NCI-H446 treated with DMSO at 0.1 percent for 48 hours (cell line): ENCODE measurements at places on chromosomes 1 and 21.

DNA sequence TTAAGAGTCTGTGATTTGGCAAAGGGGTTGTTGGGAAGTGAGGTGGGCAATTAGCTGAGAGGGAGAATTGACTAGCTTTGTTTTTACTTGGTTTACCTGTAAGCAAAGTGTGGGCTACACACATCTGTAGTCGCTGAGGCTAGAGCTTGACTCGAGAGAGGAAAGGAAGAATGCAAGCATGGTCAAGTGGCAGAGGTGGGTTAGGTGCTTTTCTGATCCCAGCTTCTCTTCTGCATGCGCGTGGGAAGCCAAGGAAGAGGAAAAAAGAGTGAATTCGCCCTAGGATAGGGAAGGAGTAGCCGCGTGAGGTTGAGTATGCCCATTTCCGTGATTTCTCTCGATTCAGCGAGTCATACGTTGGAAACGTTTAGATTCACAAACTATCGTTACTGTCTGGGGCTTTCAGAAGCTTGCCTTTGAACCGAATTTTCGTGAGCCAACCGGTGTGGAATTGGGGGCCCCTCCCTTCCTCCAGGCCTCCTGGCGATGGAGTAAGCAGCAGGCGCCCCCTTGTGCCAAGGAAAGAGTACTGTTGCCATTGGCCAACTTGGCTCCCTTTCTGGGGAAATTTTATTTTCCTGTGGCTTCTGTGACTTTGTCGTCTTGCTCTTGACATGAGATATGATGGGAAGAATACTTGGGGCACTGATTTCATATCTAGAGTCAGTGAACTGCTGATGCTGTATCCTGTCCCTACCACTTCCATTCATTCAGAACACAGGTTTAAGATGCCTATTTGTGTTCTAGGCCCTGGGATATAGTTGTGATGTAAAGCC, 1.3 kb downstream of the PIGV start:
- DNase-seq: peak; percentile 58

DNA sequence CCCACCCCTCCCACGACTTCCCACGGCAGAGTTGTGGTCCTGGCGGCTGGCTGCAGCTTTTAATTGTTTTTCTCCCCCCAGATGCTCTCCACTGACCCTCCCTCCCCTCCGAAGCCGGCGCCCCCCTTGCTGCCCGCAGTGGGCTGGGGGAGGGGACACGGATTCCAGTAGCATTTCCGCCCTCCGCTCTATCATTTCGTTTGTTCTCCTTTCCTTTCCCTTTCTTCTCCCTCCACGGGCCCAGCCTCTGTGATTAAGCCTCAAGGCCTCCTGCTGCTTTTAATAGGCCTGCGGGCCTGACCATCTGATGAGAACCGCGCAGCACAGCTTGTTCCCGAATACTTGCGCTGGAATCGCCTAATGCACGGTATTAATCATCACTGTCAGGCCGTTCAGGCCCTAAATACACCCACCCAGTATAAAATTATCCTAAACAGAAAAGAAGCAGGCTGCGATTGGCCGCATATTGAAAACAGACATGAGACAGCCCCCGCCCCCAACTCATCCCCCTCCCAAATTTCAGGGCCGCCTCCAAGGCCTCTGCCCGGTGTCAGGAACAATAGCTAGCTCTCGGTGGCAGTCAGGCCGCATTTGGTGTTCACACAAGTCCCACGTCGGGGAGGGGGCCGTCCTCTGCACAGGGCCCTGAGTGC, 102.0 kb upstream of the ARHGEF16 start:
- DNase-seq: no peak

DNA sequence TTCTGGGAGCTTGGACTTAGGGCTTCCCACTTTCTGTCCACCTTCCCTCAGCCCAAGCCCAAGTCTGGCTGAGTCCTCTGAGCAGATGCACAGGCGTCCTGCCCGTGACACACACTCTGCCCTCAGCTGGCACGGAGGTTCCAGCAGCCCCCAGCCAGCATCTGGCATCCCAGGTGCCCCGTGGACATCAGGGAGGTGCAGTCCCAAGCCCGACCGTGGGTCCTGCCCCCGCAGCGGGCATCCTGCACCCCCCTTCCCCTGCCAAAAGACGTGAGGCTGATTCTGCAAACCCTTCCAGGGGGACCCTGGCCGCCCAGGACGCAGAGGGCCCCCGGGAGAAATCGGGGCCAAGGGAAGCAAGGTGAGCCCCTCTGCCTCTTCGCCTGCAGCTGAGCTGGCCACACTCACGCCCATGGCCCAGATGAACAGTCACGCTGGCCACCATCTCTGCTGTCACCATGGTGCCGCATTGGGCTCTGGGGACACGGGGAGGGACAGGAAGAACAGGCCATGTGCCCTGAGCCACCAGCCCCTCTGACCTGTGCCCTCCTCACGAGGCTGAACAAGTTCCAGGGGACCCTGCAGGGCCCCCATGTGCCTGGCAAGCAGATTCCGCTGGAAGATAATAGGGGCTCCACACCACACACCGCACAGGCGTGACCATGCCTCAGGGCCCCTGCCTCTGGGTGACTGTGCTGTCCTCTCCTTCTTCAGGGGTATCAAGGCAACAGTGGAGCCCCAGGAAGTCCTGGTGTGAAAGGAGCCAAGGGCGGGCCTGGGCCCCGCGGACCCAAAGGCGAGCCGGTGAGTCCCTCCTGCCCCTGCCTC, 20.6 kb downstream of the COL6A2 start:
- DNase-seq: no peak

- DNase-seq: no peak
These were observed 1.8 kb downstream of the CD101 start for GRCh38 chr1:117003223-117003875.

DNA sequence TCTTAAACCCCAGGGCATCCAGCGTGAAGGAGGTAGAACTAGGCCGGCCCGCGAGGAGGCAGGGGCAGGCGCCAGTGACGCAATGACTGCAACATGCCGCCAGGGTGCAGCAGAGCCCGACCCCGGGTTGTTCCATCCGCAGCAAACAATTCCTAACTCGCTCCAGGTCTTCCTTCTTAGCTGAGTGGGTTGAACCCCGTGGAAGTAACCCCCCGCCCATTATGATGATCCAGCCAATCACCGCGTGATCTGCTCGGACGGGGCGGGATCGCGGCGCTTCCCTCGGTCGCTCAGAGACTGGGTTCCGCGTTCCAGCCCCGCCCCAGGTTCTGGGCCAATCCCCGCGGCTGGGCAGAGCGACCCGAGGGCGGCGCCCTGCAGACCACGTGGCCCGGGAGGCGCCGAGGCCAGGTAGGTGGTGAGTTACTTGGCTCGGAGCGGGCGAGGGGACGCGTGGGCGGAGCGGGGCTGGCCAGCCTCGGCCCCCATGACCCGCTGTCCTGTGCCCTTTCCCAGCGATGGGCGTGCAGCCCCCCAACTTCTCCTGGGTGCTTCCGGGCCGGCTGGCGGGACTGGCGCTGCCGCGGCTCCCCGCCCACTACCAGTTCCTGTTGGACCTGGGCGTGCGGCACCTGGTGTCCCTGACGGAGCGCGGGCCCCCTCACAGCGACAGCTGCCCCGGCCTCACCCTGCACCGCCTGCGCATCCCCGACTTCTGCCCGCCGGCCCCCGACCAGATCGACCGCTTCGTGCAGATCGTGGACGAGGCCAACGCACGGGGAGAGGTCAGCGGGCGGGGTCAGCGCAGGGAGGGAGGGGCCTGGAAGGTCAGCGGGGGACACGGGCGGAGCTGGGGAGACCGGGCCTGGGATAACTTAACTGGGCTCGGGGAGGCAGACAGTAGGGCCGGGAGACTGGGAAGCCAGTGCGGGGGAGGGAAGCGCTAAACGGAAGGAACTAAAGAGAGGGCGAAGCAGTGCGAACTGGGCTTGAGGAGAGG, at the start of gene DUSP23:
Gene DUSP23 (plus strand): TSS at position 380 of the 1,000 bp plus-strand sequence. CDS start 139 bp downstream, at position 519.
- peak; percentile 92 for DNase-seq

DNA sequence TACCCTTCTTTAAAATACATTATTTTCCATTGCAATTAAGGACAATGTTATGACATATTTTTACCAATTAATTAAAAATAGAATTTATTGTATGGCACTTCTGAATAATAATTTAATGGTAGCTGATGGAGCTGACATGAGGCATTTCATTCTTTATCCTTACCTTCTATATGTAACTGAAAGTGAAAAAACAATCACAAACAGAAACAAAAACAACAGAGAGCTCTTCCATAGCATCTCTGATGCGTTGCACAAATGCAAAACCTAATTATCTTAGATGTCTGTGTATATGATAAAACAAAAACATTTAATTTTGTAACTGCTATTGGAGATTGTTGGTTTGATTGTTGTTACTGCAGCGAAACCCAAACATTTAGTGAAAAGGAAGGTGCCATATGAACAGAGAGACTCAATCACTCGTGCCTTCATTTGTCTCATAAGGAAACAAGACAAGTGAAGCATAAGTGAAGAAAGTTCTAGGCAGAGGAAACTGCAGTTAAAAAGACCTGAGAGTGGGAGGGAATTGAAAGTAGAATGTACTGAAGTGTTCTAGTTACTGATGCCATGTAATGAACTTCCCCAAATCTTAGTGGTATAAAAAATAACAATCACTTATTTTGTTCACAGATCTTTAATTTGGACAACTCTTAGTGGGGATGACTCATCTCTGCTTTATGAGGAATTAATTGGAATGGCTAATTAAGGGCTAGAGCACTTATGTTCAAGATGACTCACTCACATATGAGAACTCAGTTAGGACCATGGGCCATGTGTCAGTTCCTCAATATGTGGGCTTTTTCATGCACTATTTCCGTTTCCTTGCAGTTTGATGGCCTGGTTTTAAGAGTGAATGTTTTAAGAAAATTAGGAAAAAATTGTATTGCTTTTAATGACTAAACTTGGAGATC, 245.0 kb upstream of the OLFM3 start:
- DNase-seq: no peak

- no peak for DNase-seq
These were observed at the start of gene DIRAS3 for GRCh38 chr1:68049941-68050878. TSS of gene DIRAS3 (minus strand) at chr1:68050627. CDS start at chr1:68047297, 3,330 bp downstream.

GRCh38 chr1:158286487-158286886, 3.2 kb upstream of the CD1C start:
- DNase-seq: no peak

DNA sequence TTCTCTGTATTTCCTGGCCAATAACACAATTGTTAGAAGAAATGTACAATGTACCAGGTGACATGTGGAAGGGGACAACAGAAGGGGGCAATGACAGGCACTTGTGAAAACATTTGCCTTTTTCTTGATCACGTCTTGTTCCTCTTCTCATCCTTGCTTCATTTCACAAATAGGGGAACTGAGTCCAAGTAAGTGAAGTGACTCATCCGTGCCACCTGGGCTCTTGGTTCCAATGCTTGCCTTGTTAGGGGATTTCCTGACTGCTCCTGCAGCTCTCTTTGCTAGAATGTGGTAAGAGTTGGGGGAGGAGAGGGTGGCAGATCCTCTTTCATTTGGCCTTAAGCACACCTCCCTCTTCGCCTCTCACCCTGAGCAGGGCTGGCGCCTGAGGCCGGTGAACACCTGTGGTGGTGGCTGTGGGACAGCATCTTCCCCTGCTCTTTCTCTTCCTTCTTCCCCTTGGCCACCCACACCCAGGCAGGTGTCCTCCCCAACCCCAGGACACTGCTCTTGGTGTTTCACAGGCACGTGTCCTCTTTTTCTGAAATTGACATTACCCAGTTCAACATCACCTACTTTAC, 2.2 kb upstream of the RHEX start:
- no peak for DNase-seq

GRCh38 chr1:204751480-204751879, 65.9 kb upstream of the LRRN2 start:
- DNase-seq: no peak

GRCh38 chr1:156889802-156890580, 3.5 kb upstream of the PEAR1 start:
- peak; percentile 48 for DNase-seq

GRCh38 chr1:2447276-2448097, 28.6 kb upstream of the PLCH2 start:
- DNase-seq: no peak

DNA sequence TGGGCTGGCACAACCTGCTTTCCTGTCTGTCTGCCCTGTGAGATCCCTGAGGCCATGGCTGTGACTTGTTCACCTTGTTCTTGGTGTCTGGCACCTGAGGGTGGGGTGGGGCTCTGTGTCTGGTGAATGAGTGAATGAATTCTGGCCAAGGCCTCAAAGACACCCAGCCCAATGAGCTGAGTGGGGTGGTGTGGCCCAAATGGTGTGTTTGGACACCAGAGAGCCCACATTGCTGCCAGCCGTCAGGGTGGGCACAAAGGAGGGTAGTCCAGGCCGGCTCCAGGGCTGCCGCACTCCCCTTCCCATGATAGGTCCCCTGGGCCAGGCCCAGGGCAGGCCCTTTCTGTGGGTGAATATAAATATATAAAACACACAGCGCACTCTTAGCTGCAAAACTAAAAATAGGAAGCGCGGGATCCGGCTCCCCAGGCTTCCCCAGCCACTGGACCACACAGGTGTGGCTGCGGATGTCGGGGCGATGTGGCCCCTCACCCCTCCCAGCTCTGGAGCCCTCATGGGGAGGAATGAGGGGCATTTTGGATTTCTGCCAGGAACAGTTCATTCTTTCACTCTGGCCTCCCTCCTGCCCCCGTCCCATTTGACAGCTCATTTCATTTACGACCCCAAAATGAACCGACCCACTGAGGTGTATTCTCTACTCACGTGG, 33.3 kb downstream of the RUNX3 start:
- DNase-seq: no peak

DNA sequence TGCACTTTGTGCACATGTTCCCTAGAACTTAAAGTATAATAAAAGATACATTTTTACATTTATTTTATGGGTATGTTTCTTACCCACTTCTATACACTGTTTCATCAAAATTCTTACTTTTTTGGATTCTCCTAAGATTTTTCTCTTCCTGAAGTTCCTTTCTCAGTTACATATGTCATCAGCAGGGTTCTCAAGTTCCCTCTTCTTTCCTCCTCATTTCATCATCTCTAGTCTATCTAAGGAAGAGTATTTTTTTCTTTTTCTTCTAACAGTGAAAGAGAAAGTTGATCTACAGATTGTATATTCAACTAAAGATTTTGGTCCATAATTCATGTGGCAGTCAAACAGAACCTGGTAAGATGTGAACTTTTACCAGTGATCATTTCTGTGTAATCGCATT, 41.2 kb upstream of the CYYR1 start:
- no peak for DNase-seq

- no peak for DNase-seq
These were observed 104.2 kb downstream of the KCNK1 start for GRCh38 chr1:233718057-233718456.

DNA sequence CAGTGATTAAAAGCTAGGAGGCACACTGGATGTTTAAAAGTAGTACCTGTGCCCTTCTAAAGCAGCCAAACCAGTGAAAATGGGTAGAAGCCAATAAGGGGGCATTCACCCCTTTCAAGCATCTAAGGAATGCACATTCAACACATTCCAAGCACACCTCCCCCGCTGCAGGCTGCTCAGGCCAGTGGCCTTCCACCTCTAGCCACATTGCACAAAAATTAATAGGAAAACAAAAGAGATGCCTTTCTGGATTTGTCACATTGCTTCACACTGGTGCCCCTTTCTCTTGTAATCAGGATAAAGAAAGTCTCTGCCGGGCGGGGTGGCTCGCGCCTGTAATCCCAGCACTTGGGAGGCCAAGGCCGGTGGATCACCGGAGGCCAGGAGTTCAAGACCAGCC, 834.0 kb downstream of the USP25 start:
- no peak for DNase-seq
